ENCODE measurements at places on chromosomes 3 and 15. TPM values are rescaled to one million over a fixed set of nuclear protein-coding genes. Genes with fewer than 3 reads are reported as not detected.

DNA sequence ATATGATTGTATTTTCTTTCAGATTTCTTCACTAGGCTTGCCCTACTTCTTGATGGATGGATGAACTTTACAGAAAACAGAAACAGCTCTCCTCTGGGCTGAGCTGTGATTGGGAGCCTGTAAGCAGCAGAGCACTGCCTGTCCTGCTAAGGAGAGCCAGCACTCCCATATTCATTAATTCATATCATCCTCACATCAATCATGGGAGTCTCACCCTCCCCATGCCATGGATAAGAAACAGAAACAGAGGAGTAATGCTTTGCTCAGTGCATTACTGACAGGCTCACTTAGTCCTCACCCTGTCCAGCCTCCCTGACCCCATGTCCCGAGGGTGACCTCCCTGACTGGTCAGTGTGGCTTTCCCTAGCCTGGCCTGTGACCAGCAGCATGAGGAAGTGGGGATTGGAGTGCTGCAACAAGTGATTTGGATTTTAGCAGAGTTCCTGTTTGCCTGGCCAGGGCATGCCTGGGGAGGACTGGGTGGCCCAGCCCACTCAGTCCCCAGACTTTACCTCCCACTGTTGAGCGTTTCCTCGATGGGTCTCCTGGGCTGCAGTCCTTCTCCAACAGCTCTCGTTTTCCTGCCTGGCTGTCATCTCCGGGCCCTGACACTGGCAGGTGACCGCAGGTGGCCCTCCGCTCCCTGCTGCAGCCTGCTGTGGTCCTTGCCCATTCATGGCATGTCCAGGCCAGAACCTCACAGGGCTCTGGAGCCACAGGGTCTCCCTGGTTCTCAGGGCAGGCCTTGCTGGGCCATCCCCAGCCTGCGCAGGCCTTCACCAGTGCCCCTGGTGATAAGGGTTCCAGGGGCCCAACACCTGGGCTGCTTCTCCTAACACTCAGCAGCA is 1.3 kb upstream of the TMIE start:
- DNase-seq: no peak

GRCh38 chr15:39132070-39132469 is 448.8 kb upstream of the THBS1 start:
- DNase-seq: no peak

DNA sequence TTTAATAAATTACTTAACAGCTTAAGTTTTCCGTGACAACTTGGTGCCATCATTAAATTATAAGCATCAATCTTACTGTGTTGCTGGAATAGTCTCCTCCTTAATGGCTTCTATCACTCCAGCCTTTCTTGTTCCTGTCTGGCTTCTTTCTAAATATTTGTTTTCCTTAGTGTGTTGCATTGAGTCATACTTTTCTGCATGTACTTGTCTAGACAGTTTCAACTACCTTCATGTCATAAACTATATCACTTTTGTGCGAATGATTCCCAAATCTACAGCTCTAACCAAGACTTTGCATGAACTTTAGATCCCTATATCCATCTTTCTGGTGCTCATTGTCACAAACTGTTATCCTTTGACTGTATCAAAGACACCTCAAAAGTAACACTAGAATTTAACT is 78.4 kb downstream of the AKAP13 start:
- no peak for DNase-seq

DNA sequence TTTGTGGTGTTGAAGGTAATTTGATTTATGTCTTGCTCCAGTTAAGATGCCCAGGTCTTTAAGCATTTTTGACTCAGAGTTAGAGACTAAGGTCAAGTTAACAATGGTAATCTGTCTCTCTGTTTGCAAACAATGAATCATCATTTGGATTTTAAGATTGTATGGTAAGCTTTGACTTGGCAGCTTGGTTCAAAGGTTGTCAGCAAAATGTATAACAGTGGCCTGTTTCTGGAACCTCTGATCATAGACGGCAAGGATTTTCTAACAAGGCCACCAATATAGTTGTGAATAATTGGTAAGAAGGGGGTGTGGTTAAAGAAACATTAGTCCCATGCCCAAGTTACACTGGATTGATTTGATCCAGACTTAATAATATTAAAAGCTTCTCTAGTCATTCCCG is 775.2 kb upstream of the GOLIM4 start:
- DNase-seq: no peak

- DNase-seq: peak; percentile 39
Observed at GRCh38 chr3:197029511-197030167, at the start of gene MELTF. Gene MELTF, minus strand, starts transcription at chr3:197029817. Its CDS starts 115 bp downstream, at chr3:197029702.

DNA sequence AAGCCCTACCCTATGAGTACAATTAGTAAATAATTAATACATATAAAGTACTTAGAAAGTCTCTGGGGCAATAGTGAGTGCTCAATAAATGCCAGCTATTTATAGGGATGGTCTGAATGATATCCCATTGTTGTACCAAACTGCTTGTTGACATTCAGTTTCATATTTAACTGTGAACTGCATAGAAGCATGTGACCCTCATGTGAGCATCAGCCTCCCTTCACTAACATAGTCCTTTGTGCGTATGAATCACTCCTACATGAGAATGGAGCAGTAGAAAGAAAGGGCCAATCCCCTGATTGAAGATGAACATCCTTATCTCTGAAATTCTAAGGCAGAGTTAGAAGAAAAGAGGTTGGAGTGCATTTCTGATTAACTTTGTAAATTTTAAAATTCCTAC is 68.7 kb upstream of the ATP10A start:
- no peak for DNase-seq

GRCh38 chr3:128122013-128122412 is 1.6 kb downstream of the RUVBL1 start:
- DNase-seq: no peak

GRCh38 chr3:5022187-5022965 is 43.1 kb downstream of the BHLHE40 start:
- no peak for DNase-seq

DNA sequence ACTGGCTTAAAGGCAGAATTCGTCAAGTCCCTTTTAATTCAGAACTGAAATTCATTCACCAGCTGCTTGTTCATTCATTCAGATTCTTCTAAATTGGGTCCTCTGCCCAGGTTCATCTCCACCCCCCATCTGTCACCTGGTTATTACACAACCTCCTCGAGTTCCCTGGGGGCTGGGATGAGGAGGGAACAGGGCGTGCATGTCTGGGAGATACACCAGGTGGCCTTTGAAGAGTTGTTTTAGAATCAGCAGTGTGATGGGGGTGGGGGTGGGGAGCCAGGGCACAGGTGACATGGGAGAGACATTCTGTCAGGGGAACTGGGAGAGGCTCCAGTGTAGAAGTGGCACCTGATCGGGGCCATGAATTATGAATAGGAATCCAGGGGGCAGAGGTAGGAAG is 8.2 kb downstream of the SNX33 start:
- DNase-seq: no peak

GRCh38 chr15:85769182-85769900 is 25.4 kb downstream of the KLHL25 start:
- no peak for DNase-seq

- DNase-seq: peak; percentile 23
Observed at GRCh38 chr3:9402410-9403228, 5.2 kb downstream of the SETD5 start.

GRCh38 chr3:75129101-75129500 is 514.6 kb upstream of the CNTN3 start:
- DNase-seq: no peak

- no peak for DNase-seq
Observed at GRCh38 chr3:106811376-106811775, 565.9 kb upstream of the CCDC54 start.

DNA sequence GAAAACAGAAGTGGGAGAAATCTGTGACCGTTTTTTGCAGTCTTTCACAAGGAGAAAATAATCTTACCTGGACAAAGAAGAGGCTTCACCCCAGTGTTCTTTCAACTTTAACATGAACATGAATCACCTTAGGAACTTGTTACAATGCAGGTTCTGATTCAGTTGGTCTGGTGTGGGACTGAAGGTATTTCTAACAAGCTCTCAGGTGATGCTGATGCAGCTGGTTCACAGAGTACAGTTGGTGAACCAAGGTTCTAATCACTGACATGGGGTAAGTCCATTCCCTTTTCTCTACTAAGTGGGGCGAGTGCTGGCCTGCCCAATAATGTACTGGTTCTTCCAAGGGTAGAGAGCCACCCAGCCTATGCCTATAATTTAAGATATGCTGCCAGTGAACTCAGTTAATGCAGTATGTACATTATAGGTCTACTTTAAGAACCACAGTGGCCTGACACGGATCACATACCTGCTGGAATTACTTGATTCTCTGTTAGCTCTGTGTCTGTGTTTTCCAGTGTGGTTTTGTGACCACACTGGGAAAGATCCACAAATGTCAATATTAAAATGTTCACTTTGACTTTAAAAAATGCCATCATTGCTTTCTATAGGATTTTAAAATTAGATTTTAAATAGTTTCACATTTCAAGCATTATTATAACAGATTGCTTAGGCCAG is 304.1 kb downstream of the ZNF621 start:
- no peak for DNase-seq

DNA sequence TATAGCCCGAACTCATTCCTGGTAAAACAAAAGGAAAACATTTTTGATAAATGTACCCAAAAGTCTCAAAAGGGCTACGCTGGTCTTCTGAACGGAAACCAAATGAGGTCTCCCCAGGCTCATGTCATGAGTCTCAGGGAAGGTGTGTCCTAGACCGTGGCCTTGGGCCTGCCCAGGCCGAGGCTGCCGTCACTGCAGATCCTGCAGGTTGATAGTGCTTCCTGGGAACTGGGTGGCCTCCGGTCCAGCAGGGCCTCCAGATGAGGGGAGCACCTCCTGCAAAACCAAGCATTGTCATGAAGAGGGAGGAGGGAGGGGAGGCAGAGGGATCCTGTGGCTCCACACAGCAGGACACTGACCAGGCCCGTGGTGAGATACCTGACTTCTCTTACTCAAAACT is 37.5 kb downstream of the ZXDC start:
- no peak for DNase-seq

GRCh38 chr3:29275309-29275708 is 5.6 kb upstream of the RBMS3 start:
- DNase-seq: peak; percentile 38

DNA sequence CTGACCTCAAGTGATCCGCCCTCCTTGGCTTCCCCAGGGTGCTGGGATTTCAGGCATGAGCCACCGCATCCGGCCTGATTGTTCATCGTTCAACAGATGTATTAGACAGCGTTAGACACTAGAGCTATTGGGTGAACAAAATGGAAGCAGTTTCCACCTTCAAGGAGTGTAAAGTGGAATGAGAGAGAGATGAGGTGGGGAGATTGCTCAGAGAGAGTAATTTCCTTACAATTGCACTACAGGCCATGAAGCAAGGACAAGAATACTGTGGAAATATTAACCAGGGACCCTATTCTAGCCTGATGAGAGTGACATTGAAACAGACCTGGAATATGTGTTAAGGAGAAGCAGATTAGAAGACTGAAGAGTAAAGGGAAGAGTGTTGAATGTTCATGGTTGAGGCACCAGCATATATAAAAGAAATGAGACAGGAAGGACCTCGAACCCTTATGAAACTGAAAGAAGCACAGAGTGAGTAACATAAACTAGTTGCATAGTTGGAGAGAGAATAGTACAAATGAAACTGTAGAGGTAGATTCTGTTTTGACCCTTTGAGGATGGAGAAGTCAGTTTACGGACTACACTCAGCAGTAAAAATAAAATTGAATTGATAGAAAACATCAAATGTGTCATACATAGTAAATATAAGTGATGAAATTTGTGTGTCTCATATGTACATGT is 7.2 kb downstream of the RTF1 start:
- DNase-seq: no peak

DNA sequence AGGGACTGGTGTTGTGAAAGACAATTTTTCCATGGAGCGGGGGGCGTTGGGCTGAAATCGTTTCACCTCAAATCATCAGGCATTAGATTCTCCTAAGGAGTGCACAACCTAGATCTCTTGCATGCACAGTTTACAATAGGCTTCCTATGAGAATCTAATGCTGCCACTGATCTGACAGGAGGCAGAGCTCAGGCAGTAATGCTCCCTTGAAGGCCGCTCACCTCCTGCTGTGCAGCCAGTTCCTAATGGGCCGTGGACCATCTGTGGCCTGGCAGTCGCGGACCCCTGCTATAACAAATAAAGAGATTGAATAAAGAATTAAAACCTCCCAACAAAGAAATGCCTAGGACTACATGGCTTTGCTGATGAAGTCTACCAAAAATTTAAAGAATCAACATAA is 25.3 kb upstream of the ANKRD28 start:
- DNase-seq: no peak

DNA sequence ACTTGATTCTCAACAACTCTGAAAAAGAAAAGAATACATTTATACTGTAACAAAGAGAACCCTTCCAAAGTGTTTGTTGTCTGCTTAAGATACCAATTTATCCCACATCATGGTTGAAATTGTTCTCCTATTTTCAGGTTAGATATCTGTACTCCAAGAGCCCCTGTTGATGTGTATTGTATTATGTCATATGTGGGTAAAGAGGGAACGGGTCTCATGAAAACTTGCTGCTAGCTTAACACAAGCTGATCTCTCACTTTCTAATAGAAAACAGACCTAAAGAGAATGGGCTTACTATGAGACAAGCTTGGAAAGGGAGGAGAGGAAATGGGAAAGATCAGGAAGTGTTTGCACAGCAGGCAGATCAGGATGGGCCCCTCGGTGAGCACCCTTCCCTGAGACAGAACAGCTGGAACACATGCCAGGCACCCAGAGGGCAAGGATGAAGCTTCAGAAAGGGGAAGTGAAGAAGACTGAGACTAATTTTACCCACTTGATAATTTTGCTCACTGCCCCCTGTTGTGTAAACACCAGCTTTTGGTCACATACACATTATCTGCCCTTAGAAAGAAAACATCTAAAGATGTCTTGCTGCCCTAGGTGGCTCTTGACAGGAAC is 747.9 kb upstream of the CCDC54 start:
- DNase-seq: no peak

GRCh38 chr15:93706495-93707292 is 524.7 kb upstream of the MCTP2 start:
- DNase-seq: no peak

- DNase-seq: no peak
Observed at GRCh38 chr15:89492111-89492641, 4.2 kb downstream of the RHCG start.

GRCh38 chr15:81940467-81941451 is 105.1 kb downstream of the MEX3B start:
- no peak for DNase-seq

GRCh38 chr3:186360779-186361178 is 1.3 kb downstream of the DGKG start:
- DNase-seq: no peak

- no peak for DNase-seq
Observed at GRCh38 chr3:152091725-152092124, 177.0 kb upstream of the MBNL1 start.

GRCh38 chr3:73667889-73668288 is 43.1 kb upstream of the PDZRN3 start:
- DNase-seq: no peak

CACNA1D gene
- 5.6 TPM for total RNA-seq

ATRIP gene
- total RNA-seq: 4.8 TPM

MORC1 gene
- total RNA-seq: not detected

C3orf49 gene
- not detected for total RNA-seq

KIF7 gene
- total RNA-seq: 7.0 TPM

ZDHHC23 gene
- total RNA-seq: 3.4 TPM

SLC25A26 gene
- 15.5 TPM for total RNA-seq

CACNA2D3 gene
- 1.2 TPM for total RNA-seq

GUCA1C gene
- total RNA-seq: not detected

CFAP91 gene
- total RNA-seq: 0.69 TPM

IQCF5 gene
- not detected for total RNA-seq

CFAP100 gene
- not detected for total RNA-seq

SEMA3F gene
- 23.3 TPM for total RNA-seq

SPATA12 gene
- 0.10 TPM for total RNA-seq

LRRK1 gene
- 10.8 TPM for total RNA-seq
